ENCODE measurements at places on chromosomes 7 and 10.
A peak's percentile ranks its signal among the peaks of the same experiment; 100 is the strongest.

GRCh38 chr7:84688671-84689070 lies 494.1 kb upstream of the SEMA3A start:
- DNase-seq = no peak

DNA sequence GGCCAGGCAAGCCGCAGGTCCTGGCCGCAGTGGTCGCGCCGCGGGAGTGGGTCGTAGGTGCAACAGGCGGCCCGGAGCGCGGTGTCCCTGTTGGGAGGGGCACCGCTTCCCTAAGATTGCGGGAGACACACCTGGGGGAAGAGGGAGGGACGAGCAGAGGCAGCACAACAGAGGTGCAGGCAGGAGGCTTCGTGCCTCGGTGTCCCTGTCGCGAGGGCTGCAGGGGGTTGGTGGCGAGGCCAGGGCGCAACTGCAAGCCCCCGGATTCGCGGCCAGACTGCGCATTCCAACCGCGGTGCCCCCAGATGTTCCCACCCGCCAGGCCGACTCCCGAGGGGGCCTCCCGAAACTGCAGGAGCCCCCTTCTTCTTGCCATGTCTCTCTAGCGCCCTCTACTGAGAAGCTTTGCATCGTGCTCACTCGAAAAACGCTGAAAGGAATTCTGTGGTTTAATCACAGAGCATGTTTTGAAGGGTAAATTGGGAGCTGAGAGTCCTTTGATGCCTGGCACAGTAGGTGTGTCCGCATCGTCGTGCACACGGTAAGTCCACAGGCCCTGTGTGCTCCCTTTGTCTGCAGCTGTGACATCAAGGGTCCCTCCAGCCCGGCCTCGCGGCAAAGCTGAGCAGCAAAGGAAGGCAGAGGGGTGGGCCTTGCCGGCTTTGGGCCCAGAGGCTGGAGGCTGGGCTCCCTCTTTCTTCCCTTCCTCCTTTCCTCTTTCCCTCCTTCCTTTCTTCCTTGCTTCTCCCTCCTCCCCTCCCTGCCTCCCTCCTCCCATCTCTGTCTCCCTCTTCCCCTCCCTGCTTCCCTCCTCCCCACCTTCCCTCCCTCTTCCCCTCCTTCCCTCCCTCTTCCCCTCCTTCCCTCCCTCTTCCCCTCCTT lies 6.2 kb upstream of the MBL2 start:
- DNase-seq = no peak

DNA sequence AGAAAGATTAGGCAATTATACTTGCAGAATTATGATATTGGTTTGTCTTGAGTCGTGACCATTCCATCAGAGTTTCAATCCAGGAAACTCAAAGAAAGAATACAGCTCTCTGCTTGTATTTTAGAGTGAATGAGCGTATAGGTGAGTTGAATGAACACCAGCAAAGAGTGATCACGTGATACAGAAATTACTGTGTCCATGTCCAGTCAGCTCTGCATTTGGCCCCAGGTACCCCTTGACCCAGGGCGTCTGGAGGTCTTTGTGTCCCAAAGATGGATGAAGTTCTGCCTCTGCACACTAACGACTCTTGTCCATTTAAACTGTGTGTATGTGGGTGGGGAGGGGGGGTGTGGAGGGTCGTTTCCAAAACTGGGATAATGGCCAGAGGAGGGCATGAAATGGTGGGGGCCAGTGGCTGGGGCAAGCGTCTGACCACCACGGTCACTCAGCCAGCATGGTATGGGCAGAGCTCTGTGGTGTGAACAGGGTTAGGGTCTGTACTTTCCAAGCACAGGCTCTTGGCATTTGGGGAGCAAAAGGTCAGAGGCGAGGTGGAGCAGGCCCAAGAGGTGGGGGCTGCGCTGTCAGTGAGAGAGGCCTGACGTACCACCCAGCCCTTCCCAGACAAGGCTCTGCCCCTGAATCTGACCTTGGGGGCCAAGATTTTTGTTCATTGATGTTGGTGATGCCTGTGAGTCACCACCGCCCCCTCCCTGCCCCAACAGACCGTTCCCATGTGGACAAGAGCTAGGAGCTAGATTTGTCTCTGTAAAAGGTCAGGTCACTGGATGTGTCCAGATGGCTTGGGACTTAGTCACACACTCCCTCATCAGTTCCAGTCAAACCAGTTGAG lies 1.4 kb downstream of the PTPRE start:
- no peak for DNase-seq

GRCh38 chr7:99406557-99406956 lies 1.8 kb downstream of the PDAP1 start:
- DNase-seq = no peak

DNA sequence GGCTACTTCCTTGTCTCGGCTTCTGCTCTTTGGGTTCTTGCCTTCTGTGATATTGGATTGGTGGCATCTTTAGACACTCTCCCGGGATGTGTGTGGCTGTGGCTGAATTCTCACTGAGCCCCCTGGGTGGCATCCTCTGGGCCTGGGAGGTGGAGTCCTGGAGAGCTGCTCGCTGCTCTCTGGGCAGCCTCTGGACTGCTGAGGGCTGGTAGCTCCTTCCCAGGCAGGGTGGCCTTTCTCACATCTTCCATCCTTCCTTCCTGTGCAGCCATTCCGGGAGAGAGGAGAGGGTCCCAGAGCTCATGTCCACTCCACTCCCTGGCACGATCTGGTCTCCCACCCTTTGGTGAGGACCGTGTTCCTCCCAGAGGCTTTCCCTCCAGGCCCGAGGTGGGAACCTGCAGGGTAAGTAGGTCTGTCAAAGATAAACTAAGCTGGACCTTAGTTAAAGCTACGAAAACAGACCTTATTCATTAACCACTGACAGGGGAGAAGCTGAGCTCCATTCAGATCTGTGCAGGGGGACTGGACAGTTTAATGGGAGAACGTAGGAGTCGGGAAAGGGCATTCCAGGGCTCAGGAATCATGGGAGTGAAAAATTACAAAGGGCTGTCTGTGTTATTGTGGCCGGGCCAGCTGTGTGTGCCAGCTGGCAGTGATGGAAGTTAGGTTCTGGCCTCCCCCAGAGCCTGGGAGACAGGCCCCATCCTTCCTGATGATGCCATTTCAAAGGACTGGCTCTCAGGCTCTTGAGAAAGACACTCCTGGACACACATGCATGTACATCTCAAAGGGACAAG lies 8.7 kb downstream of the ATP6V0E2 start:
- no peak for DNase-seq

GRCh38 chr7:106797937-106798336 lies 67.1 kb upstream of the PIK3CG start:
- DNase-seq = no peak

- no peak for DNase-seq
These were observed 112.5 kb upstream of the PRSS1 start for GRCh38 chr7:142636751-142637150.

DNA sequence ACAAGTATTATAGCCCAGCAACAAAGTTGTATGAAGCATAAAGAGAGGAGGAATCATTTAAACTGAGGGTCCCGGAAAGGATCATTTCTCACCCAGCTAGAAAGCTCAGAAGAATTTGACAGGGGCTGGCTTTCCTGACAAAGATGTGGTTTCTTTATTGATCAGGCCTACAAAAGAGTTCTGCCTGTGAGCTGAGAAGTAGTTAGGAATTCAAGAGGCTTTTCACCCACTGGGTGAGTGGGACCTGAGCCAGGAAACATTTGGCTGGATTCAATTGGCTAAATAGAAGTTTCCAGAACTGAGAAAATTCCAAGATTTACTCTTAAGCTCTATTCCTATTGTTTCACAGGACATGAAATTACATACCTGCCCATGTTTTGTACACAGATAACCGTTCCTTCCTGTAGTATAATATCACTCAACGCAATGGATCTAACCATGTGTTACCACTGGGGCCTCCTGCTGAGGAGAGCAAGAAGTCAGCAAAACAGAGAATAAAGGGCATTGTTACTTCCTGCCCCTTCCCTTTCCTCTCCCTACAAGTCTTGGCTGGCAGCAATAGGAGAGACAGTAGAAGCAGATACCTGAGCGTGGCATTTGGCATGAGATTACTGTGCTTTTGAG lies 53.9 kb upstream of the PAPSS2 start:
- no peak for DNase-seq

DNA sequence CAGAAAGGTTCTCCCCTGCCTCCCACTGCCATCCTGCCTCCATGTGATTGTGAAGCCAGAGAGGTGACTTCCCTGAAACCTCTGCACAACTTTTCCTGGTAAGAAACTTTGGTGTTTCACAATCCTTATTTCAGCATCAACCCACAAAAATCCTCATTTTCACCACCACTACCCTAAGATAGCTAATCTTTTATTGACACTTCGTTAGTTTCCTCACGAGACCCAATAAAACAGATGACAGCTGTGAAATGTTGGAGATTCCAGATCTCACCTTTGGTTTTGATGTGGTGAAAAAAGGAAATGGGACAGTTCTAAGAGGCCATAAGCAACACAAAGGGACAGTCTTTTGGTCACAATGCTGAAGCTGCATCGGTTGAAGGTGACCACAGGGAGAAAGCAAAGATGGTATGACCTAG lies 59.9 kb upstream of the TM9SF3 start:
- no peak for DNase-seq

- DNase-seq = no peak
These were observed 8.9 kb upstream of the EXOC6 start for GRCh38 chr10:92839191-92840085.

DNA sequence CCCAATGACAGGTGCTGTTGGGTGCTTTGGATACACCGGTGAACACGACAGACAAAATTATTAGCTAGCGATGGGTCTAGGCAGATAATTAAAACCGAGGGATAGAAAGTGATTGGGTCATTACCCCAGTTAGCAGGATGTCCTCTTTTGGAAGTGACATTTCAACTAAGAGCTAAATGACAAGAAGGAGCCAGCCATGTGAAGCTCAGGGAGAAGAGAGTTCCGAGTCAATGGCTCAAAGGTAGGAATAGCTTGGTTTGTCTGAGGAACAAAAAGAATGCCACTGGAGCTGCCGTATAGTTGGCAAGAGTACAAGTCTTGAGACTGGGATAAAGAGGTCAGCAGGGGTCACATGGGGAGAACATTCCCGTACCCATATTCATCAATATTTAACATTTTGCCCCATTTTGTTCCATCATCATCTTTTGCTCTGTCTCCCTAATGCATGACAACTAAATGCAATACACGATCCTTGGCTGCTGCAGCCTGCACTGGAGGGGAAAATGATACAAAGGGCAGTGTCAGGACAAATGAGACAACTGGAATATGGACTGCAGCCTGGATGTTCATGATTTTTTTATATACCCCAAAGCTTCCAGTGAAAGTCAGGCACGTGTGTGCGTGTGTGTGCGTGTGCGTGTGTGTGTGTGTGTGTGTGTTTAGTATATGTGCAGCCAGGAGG lies 115.7 kb downstream of the ICA1 start:
- no peak for DNase-seq

GRCh38 chr7:51824050-51824449 lies 507.4 kb upstream of the COBL start:
- DNase-seq = no peak

GRCh38 chr10:6201516-6201975 lies 1.2 kb upstream of the PFKFB3 start:
- DNase-seq = peak; percentile 41

GRCh38 chr7:86479144-86479543 lies 164.6 kb upstream of the GRM3 start:
- no peak for DNase-seq
